ENCODE measurements at places on chromosomes 12 and 14.
A peak's percentile ranks its signal among the peaks of the same experiment; 100 is the strongest.

- no peak for DNase-seq
Observed at GRCh38 chr12:64742416-64742815, 16.8 kb downstream of the GNS start.

DNA sequence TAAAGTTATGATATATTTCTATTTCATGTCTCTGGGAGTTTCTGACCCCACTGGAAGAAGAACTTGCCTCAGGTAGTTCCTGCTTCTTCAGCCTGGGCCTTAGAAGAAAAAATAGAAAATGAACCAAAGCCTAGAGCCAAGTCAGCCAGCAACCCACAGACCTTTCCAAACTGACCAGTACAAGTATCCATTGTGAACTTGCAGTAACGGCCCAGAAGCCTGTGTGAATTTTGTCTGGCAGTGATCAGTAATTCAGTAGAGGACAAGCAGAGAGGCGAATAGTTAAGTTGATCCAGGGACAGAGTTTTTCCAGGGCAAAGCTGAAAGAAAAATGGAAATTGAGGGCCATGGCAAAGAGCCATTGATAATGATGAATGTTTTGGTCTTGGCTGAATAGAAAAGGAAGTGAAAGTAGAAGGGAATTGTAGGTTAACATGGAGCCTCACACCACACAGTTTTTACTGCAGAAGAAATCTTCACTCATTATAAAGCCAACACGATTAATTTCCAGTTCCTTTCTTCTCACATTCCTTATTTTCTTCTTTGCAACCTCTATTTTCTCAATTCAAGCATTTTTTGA, 311.8 kb downstream of the BTG1 start:
- no peak for DNase-seq

- DNase-seq, result no peak
Observed at GRCh38 chr12:47032644-47033043, 46.8 kb upstream of the PCED1B start.

- no peak for DNase-seq
Observed at GRCh38 chr12:11821386-11822080, 172.1 kb downstream of the ETV6 start.

DNA sequence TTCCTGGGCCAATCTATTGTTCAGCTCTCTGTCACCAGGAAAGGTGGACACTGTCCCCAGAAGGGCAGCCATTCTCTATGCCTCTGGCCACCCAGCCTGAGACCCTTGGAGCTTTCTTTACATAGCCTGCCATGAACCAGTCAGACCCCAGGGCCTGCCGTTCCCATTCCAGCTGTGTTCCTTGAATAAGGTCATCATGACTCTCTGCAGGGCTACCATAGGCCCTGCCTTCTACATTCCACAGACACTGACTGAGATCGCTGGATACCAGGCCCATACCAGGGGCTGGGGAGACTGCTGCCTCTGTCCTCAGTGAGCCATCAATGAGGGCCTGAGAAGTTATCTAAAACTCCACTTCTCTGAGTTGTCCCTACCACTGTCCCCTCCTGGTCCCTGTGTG, 75.5 kb downstream of the SYNE3 start:
- DNase-seq, result no peak

DNA sequence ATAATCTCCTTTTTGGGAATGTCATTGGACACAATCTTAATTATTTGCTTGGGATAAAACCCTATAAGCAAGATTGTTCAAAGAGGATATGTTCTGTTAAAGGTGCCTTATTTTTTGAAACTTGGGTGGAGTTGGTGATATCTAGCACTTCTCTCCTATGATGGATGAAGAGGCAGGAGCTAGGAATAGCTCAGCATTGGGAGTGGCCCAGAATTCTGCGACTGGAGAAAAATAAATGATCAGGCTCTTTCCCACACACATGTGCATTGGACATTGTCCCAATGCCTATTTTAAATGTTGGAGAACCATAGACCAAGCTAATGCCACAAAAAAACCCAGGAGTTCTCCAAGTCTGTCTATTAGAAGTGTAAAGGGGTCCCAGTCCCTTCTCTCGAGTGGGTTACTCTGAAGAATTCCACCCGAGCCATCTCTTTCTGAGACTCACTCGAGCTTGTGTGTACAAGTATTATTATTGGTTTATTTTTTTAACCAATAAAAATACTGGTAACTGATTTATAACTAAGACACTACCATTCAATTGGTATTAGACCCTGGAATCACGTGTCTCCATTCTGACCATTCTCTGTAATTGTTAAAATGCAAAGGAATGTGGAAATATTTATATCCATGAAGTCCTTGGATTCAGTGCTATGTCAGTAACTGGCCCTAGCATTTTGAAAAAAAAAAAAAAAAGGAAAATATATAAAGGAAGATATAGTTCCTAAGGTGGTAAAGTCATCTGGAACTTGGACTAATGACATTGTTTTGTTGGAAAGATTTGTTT, 437.5 kb upstream of the TMEM132C start:
- DNase-seq, result no peak

DNA sequence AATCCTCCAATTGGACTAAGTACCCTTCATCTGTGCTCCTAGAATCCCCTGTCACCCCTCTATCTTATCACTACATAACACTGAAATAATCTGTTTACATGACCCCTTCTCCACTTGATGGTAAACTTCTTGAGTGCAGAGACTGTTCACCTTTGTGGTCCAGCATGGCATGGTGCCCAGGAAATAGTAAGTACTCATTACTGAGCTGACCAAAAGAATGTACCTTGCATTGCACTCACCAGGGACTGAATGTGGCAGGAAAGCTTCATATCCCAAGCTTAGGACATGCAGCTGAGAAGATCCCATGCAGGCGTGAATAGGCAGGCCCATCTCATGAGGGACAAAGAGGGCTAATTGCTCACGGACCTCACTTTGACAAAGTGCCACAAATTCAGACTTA, 1.4 kb upstream of the GARIN2 start:
- DNase-seq, result no peak

DNA sequence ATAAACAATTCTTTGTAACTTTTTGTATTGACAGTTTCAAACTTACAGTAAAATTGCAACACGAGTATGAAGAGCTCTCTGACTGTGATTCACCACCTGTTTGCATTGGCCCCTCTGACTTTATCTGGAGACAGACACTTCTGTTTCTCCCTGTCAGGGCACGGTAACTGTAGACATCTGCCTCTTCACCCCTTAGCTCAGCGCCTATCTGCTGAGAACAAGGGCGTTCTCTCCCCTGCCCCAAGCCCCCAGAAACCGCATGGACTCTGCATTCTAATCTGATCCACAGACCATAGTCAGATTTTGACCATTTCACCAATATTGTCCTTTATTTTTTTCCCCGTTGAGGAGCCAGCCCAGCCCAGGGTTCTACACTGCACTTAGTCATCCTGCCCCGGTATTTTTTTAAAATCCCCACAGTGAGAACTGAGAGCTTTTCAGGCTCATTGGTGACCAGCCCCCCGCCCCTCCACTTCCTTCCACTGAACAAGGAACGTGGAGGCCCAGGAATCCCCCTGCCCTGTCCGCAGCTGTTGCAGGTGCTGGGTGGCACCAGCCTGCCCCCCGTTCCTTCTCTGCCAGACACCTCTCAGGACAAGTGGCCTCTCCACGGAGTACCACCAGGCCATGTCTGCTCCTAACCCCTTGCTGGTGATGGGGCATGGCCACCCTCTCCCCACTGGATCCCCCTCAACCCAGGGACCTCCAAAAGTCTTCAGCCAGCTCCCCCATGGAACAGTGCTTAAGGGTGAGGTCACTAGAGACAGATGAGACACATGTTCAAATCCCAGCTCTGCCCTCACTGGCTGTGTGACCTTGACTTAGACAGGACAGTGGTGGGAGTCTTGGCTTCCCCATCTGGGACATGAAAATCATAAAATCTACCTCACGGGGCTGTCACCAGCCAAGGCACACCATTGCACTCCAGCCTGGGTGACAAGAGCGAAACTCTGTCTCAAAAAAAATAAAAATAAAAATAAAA, 11.2 kb downstream of the RHOF start:
- DNase-seq, result peak; percentile 56

DNA sequence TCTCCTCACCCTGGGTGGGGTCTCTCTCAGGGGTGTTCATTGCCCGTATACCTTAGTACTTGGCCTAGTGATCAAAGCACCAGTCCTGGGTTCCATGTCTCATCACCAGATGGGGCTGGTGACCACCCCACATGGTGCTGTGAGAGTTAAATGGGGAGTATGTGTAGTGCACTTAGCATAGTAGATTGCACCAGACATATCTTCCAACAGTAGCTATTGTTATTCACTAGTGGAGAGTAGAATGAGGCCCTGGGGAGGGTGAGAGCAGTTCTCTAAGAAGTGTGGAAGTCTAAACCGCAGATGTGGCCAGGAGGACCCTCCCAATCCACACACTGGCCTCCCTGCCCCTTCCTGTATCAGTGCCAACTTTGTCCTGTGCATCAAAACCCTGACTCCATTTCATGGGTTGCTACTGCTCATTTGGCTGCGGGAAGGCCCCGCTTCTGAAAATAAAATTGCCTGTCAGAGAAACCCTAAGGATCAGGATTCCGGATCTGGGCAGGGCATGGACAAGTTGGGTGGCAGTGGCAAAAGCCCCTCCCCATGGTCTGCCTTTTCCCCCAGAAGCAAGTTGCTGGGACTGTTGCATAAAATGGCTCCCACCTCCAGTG, 4.4 kb downstream of the CD9 start:
- no peak for DNase-seq

GRCh38 chr12:119669744-119670472, 2.0 kb downstream of the PRKAB1 start:
- no peak for DNase-seq

DNA sequence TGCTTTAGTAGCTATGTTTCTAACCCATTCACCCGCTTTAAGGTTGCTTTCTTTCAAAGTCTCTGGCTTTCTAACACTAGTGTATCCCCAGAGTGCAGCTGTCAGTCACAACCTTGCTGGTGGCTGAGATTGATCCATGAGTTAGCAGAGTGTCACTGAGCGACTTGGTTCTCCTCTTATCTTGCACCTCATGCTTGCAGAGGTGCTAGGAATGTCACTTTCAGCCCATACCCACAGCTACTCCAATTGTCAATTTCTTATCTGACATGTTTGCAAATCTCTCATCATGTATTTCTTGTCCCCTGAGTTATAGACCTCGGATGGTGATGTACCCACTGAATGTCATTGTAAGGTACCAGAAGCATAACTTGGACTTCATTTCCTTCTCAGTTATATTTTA, 1110.2 kb downstream of the GALC start:
- no peak for DNase-seq

GRCh38 chr14:68506645-68507419, 286.0 kb downstream of the ZFP36L1 start:
- no peak for DNase-seq

- no peak for DNase-seq
Observed at GRCh38 chr12:124565656-124566160, 1.7 kb downstream of the NCOR2 start.

- no peak for DNase-seq
Observed at GRCh38 chr12:3560295-3560620, 69.3 kb downstream of the PRMT8 start.

DNA sequence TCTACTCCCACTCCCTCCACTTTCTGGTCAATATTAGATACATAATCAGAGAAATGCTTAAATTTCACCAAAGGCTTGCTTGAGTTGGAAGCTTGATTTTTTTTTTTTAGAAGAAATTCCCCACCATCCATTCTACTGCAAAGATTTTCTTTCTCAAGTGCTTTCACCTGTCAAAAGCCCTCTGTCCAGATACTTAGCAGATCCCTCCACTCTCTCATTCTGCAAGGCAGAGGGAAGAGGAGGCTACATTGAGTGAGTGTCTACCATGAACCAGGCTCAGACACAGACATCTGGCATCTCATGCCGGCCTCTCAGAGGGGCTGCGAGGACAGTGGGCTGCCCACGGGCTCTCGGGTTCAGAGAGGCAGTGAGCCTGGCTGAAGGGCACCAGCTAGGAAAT, 127.6 kb upstream of the GSC start:
- no peak for DNase-seq

- peak; percentile 36 for DNase-seq
Observed at GRCh38 chr12:109775172-109775881, 57.9 kb downstream of the TRPV4 start.

GRCh38 chr12:70721656-70722357, 84.6 kb upstream of the PTPRB start:
- DNase-seq, result no peak

GRCh38 chr12:42468341-42468821, 121.2 kb downstream of the PRICKLE1 start:
- DNase-seq, result no peak

DNA sequence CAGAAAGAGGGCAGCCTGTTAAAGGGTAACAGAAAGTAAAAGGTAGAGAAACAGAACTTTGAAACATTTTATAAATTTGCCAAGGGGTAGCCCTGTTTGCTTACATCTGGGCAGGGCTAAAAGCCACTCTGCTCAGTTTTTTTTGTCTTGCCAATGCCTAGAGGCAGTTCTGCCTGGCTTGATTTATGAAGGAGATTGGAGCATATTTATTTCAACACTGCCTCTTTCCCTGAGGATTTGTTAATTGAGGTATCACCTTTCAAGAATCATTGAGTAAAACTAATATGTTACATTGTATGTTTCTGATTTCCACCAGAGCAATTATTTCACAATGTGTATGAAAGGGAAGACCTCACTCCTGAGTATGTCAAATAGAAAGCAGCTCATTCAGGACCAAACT, 160.8 kb downstream of the GXYLT1 start:
- DNase-seq, result no peak

DNA sequence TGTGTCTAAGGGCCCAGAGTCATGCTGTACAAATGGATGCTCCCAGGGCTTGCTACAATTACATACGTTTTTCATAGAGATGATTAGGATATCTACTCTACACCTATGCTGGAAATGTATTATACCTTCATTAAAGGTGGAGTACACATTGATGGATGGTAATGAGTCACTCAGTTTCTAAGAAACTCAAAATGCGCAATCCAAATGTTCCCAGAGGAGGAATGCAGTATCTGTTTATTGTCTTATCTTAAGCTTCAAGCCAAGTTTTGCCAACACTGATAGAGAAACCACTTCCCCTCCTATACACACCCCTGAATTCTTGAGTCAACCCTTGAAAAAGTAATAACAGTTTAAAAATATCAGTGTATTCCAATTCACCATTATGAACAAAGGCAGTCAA, 266.6 kb upstream of the FAR2 start:
- DNase-seq, result no peak

GRCh38 chr12:25236190-25236589, 14.5 kb downstream of the KRAS start:
- no peak for DNase-seq

GRCh38 chr14:23113431-23114119, 5.5 kb downstream of the CEBPE start:
- DNase-seq, result no peak

DNA sequence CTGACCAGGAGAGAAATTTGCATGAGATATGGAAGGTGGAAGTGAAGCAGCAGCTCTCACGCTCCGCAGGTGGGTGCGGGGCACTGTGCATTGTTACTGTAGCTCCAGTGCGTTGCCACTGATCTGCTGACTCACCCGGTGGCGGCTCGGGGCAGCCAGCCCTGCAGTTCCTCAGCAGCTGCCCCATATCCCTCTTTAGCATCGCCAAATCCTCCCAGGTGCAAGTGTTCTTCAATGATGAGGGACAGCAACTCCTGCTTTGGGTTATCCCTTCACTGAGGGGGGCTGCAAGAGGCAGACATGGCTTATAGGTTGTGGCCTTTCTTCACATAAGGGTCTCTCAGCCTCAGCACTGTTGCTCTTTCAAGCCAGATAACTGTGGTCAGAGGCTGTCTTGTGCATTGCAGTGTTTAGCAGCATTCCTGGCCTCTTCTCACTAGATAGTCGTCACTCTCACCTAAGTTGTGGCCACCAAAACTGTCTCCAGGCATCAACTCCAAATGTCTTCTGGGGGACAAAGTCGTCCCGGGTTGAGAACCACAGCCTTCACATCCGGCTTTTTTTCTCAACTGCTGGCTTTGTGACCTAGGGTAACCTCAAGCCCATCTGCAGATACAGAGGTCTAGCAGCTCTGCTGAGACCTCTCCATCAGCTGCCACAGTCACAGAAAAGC, 180.8 kb downstream of the EFCAB11 start:
- DNase-seq, result peak; percentile 44
